Stimulated activated CD4-positive, alpha-beta T cell treated with anti-CD3 and anti-CD28 coated beads, Interleukin-1b, Interleukin-23, amount 100 ng/mL, for 24 hours (primary cell): ENCODE measurements at places on chromosomes 7 and 10.

GRCh38 chr7:85172530-85172941 lies 14.3 kb downstream of the SEMA3D start:
- no peak for DNase-seq

DNA sequence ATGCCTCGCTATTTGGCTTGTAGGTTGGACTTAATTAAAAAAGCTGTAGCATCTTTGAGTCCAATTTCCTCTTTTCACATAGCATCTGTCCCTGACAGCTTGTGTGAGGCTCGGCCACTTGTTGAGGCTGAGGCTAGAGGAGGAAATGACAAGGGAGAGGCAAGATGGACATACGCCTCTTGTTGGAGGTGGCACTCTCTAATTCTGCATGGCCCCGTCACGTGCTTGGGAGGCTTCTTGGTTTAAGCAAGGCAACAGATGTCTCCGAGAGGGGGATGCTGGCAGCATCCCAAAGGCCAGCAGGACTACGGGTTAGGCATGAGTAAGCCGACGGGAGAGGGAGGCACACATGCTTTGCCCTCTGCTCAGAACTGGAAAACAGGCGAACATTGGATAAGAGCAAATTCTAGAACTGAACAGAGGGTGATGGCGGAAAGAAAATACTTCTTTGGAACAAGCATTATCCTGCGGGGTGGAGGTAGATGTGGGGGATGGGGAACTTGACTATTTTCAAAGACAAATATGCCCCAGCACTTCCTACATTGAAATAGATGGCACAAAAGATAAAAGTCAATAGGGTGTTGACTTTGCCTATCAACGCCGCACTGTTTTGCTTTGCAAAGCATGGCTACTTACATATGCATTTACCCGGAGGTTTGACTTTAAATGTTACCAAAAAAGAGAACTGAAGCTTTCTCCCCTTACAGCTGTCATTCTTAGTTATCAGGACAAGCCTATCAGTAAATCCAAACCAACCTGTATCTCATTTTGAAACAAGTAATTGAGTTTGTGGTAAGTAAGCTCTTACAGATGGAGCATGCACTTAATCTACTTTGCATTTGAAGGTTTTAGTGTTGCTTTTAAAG lies 94.8 kb downstream of the CHN2 start:
- DNase-seq: no peak

- DNase-seq: no peak
These were observed 29.9 kb upstream of the RAPGEF5 start for GRCh38 chr7:22386865-22387264.

DNA sequence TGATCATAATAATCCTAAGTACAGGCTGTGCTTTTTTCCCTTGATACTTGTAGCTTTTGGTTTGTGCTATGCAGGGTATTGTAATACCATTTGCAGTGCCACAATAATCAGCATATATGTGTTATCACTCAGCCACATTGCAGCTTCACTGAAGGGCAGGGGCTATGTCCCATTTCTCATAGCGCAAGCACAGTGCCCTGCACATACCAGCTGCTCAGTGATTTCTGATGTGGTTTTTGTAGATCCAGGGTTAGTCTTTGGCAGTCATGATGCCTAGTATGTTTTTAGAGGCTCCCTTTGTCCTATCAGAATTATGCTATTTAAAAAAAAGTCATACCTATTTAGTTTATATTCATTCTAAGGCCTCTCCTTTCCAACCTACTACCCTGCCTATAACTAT lies 25.8 kb downstream of the MET start:
- DNase-seq: no peak

GRCh38 chr10:35217455-35217854 lies 90.8 kb downstream of the CREM start:
- DNase-seq: no peak

DNA sequence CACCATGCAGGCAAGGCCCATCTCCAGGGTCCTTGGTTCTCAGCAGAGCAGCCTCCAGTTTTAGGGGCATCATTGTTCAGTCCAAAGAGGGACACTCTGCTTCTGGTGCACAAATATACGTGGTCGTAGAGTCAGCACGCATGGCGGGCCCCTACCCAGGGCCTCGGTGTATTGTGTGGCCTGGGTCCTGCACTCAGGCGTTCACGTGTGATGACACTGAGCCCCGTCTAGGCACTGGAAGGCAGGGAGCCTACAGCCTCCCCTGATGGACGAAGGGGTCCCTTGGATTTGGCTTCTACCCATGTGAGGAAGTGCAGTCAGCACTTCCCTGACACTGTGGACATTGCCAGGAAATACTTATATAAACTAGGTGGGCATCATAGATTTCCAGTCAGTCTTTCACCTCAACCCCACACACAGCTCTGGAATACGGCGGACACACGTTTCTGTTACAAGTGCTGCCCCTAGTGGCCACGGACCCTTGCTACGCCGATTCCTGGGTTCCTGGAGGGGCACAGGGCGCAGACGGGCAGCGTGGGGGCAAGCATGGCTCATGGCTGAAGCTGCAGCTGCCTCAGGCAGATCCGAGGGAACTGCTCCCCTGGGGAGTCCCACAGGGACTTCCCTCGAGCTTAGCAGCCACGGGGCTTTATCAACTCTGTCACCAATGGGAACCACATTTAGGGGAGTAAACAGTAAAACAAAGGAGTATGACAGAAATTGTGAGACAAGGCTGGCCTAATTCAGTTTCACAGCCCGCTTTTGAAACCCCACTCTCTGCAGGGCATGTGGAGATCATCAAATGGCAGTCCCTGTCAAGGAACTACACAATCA lies 25.4 kb downstream of the AIFM2 start:
- no peak for DNase-seq

DNA sequence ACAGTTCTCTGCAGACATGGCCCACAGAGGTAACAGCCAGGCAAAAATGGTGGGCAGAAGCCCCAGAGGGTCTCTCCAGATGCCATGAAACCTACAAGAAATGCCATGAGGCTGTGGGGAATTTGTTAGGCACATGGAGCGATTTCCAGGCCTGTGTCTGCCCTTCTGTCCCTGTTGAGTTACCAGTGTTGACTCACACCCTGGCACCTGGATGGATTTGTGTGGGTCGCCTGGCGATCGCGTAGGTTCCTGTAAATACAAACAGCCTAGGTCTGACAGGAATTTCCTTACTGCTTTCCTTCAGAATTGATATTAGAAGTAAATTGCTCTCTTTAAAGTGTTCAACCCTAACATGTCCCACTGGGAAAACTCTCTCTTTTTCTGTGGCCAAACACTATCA lies 164.9 kb upstream of the EEPD1 start:
- DNase-seq: no peak
